Esophagus squamous epithelium (tissue), 5 donors: ENCODE measurements at places on chromosomes 2 and 18.

- no peak for DNase-seq
Measured at GRCh38 chr2:71607151-71607889, 154.0 kb downstream of the DYSF start.

GRCh38 chr2:65420712-65421431, 11.5 kb downstream of the SPRED2 start:
- no peak for DNase-seq

- DNase-seq = no peak
Measured at GRCh38 chr18:45837283-45838070, 12.0 kb downstream of the SIGLEC15 start.

- no peak for DNase-seq
Measured at GRCh38 chr2:180739070-180739469, 241.3 kb upstream of the UBE2E3 start.

DNA sequence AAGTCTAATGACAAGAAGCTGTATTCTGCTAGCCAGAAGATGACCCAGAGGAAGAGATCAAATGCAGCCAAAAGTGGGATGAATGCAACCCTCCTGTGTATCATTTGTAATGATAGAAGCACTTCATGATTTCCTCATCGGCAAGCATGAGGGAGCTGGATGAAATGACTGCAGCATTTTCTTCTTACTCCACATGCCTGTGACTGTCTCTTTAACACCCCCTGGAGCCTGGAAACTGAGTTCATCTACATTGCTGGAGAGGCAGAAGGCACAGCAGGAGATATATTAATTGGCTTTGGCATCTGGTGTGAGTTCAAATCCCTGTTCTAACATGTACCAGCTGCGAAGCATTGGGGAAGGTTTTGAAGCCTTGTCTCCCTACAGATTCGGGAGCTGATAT, 37.7 kb downstream of the ID2 start:
- DNase-seq = no peak

GRCh38 chr2:199718074-199718473, 132.9 kb downstream of the FTCDNL1 start:
- no peak for DNase-seq
